PC-3 (cell line): ENCODE measurements at places on chromosomes 7 and 10. TPM values are rescaled to one million over a fixed set of nuclear protein-coding genes. Genes with fewer than 3 reads are reported as not detected.
A peak's percentile ranks its signal among the peaks of the same experiment; 100 is the strongest.

- no peaks in the 10 kb centered on the region for H3K27me3 ChIP-seq
- DNase-seq: peak; percentile 14
- H3K27ac ChIP-seq: no peak overlapping the region
- H3K36me3 ChIP-seq: no peaks in the 10 kb centered on the region
Measured at GRCh38 chr10:21021843-21022594, 124.9 kb upstream of the NEBL start.

GRCh38 chr10:119826771-119827170 is 45.9 kb downstream of the MCMBP start:
- H3K4me3 ChIP-seq: no peak overlapping the region
- no peak for DNase-seq
- H3K27ac ChIP-seq: no peak overlapping the region
- H3K36me3 ChIP-seq: peaks cover 32% of the 10 kb centered on the region

DNA sequence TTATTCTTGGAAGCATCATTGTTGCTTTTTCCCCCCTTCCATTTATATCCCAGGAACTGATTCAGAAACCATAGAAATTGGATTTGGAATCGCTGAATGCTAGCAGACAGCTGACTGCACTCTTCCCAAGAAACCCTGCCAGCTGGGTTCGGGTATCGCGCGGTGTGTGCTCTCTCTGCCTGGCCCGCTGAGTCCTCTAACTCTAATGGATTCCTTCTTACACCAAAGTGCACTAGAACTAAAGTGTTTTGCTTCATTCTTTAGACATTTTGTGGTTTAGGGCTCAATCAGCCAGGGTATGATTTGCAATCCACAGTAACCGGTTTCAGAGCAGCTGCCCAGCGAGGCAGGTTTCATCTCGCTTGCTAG is 92.2 kb downstream of the EGFR start:
- peaks cover 42% of the 10 kb centered on the region for H3K4me1 ChIP-seq
- H3K4me3 ChIP-seq: no peak overlapping the region
- DNase-seq: no peak
- H3K27ac ChIP-seq: no peak overlapping the region
- no peaks in the 10 kb centered on the region for H3K36me3 ChIP-seq

GRCh38 chr10:96416643-96417042 is 57.8 kb upstream of the OPALIN start:
- H3K4me3 ChIP-seq: no peak overlapping the region; the same call in 1 of the 2 replicates
- 0 out of 2 replicates have a peak, but pooled peaks cover 8% of the 10 kb centered on the region for H3K27me3 ChIP-seq
- peak; percentile 66 for DNase-seq
- peaks cover 17% of the 10 kb centered on the region for H3K4me1 ChIP-seq
- H3K36me3 ChIP-seq: no peaks in the 10 kb centered on the region

DNA sequence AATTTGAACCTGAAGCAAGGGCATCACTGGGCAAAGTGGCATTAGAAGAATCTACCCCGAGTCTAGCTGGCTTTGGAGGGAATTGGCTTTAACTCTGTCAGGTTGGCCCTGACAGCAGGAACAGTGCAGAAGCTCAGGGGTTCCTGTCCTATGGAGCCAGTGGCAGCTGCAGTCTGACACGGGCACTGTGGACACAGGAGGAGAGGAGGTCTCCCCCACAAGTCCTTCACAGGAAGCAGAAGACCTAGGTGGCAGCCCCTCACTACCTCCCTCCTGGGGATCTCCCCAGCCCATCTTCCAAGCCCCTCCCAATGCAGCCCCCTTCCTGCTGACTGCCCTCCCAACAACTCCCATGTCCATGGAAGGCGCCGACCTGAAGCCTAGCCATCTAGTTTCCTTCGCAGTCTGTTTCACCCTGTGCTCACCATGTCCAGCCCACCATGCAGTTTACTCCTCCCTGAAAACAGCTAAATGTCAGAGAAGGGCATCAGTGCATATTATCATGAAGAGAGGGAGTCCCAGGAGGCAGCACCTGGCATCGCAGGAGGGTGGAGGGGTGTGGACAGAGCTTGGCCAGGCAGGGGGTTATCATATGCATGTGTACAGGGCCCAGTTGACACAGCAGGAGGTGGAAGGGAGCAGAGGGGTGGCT is 17.9 kb upstream of the GDF10 start:
- no peaks in the 10 kb centered on the region for H3K36me3 ChIP-seq
- H3K4me1 ChIP-seq: no peaks in the 10 kb centered on the region

- no peak overlapping the region for H3K27ac ChIP-seq
- H3K4me3 ChIP-seq: no peak overlapping the region
- no peaks in the 10 kb centered on the region for H3K4me1 ChIP-seq
- H3K36me3 ChIP-seq: no peaks in the 10 kb centered on the region
- no peak for DNase-seq
Measured at GRCh38 chr7:35726654-35727053, 31.7 kb upstream of the HERPUD2 start.

GRCh38 chr7:105126436-105126975 is 112.5 kb downstream of the KMT2E start:
- H3K4me1 ChIP-seq: no peaks in the 10 kb centered on the region
- H3K4me3 ChIP-seq: no peak overlapping the region
- H3K27me3 ChIP-seq: no peaks in the 10 kb centered on the region
- H3K36me3 ChIP-seq: no peaks in the 10 kb centered on the region
- no peak overlapping the region for H3K27ac ChIP-seq

DNA sequence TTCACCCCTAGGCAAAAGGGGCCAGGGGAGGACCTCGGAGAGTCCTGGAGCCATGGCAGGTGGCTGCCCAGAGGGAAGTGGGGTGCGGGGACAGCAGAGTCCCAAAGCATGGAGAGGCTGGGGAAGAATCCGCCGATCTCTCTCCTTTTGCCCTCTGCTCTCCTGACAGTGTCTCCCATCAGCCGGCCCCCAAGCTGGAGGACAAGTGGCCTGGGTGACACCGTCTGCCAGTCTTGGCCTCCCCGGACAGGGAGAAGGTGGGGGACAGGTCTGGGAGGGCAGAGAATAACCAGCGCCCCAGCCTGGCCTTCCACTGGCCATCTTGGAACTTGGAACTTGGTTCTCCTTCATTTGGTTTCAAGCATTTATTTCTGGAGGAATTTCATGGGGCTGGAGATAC is 77.9 kb downstream of the CAMK1D start:
- H3K27ac ChIP-seq: no peak overlapping the region
- no peak overlapping the region for H3K4me3 ChIP-seq
- no peaks in the 10 kb centered on the region for H3K36me3 ChIP-seq
- H3K4me1 ChIP-seq: no peaks in the 10 kb centered on the region

- no peaks in the 10 kb centered on the region for H3K36me3 ChIP-seq
- DNase-seq: no peak
- peaks cover 9% of the 10 kb centered on the region for H3K4me1 ChIP-seq
- peaks cover 49% of the 10 kb centered on the region for H3K27me3 ChIP-seq
- H3K27ac ChIP-seq: no peak overlapping the region
Measured at GRCh38 chr10:72948762-72949161, 5.8 kb downstream of the PLA2G12B start.

GRCh38 chr7:30986738-30987137 is 23.0 kb downstream of the GHRHR start:
- H3K4me3 ChIP-seq: no peak overlapping the region
- H3K4me1 ChIP-seq: peaks cover 7% of the 10 kb centered on the region; the same call in 1 of the 2 replicates
- H3K36me3 ChIP-seq: no peaks in the 10 kb centered on the region
- peaks cover 3% of the 10 kb centered on the region; the same call in 1 of the 2 replicates for H3K27me3 ChIP-seq

- H3K4me1 ChIP-seq: peaks cover 9% of the 10 kb centered on the region
- DNase-seq: peak; percentile 71
- H3K4me3 ChIP-seq: no peak overlapping the region
- no peak overlapping the region for H3K27ac ChIP-seq
- H3K36me3 ChIP-seq: no peaks in the 10 kb centered on the region
Measured at GRCh38 chr10:103491729-103492364, 1.7 kb upstream of the NEURL1 start.

GRCh38 chr7:77330169-77330882 is 85.8 kb downstream of the GSAP start:
- H3K4me1 ChIP-seq: peaks cover 59% of the 10 kb centered on the region
- H3K4me3 ChIP-seq: no peak overlapping the region
- DNase-seq: peak; percentile 80
- H3K27ac ChIP-seq: peak overlapping the region; percentile 64

- H3K36me3 ChIP-seq: no peaks in the 10 kb centered on the region
- DNase-seq: no peak
- H3K27ac ChIP-seq: no peak overlapping the region
- peaks cover 6% of the 10 kb centered on the region; the same call in 1 of the 2 replicates for H3K4me1 ChIP-seq
- H3K27me3 ChIP-seq: no peaks in the 10 kb centered on the region
Measured at GRCh38 chr7:47624689-47625088, 42.8 kb upstream of the TNS3 start.

- DNase-seq: peak; percentile 54
- H3K36me3 ChIP-seq: no peaks in the 10 kb centered on the region
- no peak overlapping the region for H3K4me3 ChIP-seq
- no peak overlapping the region for H3K27ac ChIP-seq
Measured at GRCh38 chr10:113362645-113363091, 190.2 kb upstream of the HABP2 start.

DNA sequence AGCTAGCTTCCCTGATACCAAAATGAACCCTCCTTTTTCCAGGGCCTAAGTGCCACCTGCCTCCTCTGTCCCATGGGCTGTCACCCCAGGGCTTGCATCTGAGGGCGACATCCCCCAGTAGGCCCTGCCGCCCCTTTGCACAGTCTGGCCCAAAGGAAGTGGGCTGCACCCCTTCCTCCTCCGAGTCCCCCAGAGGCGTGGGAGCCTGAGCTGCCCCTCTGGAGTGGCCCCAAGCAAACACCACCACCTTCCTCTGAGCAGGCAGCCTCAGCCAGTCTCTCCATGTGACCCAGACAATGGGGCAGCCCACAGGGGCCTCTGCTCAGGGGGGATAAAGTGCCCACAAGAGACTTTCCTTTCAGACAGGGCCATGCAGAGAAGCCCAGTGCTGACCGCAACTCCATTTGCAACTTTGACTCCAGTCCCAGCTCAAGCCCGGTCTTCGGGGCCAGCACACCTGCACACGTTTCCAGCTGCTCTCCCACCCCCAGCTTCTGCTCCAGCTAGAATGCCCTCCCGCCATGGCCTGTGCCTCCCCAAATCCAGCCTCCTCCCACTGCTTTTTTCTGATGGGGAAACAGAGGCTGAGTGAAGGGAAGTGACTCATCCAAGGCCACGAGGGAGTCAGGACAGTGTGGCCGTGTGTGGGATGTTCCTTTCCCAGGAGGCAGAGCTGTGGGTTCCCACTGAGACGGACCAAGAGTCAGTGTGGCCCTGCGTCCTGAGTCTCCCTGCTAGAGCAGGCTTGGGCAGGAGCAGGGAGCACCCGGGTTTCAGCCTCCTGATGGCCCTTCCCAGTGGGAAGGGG is 111.9 kb downstream of the ZMIZ1 start:
- no peak overlapping the region for H3K27ac ChIP-seq
- DNase-seq: no peak
- no peaks in the 10 kb centered on the region for H3K27me3 ChIP-seq
- H3K4me3 ChIP-seq: no peak overlapping the region
- H3K36me3 ChIP-seq: no peaks in the 10 kb centered on the region; the same call in 1 of the 2 replicates

- peak within 1 kb of the TSS; percentile 43; the same call in 1 of the 2 replicates for H3K4me3 ChIP-seq
- no peaks in the 10 kb centered on the region for H3K36me3 ChIP-seq
- H3K27ac ChIP-seq: no peak within 1 kb of the TSS
- no peak for DNase-seq
- no peaks in the 10 kb centered on the region for H3K27me3 ChIP-seq
Measured at GRCh38 chr10:88952647-88953111, at the start of gene ACTA2. TSS of gene ACTA2 (minus strand) at chr10:88952773. CDS start at chr10:88948930, 3,843 bp downstream.

- H3K4me1 ChIP-seq: no peaks in the 10 kb centered on the region
- no peaks in the 10 kb centered on the region for H3K27me3 ChIP-seq
Measured at GRCh38 chr10:104190695-104191094, 41.5 kb downstream of the CFAP43 start.

DNA sequence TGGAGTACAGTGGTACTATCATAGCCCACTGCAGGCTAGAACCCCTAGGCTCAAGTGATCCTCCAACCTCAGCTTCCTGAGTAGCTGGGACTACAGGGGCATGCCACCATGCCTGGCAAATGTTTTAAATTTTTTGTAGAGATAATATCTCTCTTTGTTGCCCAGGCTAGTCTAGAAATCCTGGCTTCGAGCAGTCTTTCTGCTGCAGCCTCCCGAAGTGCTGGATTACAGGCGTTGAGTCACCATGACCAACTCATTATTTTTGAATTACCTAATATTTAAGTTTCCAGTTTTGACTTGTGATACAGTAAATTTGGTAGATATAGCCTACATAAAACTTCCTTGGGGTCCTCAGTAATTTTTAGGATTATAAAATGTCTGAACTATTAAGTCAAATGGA is 74.1 kb downstream of the RUNDC3B start:
- DNase-seq: peak; percentile 65
- no peaks in the 10 kb centered on the region for H3K36me3 ChIP-seq
- peaks cover 5% of the 10 kb centered on the region; the same call in 1 of the 2 replicates for H3K27me3 ChIP-seq
- peaks cover 6% of the 10 kb centered on the region for H3K4me1 ChIP-seq
- no peak overlapping the region for H3K4me3 ChIP-seq

GRCh38 chr10:112360308-112361270 is 13.3 kb upstream of the ACSL5 start:
- DNase-seq: peak; percentile 73
- H3K27me3 ChIP-seq: no peaks in the 10 kb centered on the region
- peaks cover 25% of the 10 kb centered on the region for H3K4me1 ChIP-seq
- H3K27ac ChIP-seq: peak overlapping the region; percentile 23; the same call in 1 of the 2 replicates
- no peaks in the 10 kb centered on the region for H3K36me3 ChIP-seq
- no peak overlapping the region for H3K4me3 ChIP-seq

DNA sequence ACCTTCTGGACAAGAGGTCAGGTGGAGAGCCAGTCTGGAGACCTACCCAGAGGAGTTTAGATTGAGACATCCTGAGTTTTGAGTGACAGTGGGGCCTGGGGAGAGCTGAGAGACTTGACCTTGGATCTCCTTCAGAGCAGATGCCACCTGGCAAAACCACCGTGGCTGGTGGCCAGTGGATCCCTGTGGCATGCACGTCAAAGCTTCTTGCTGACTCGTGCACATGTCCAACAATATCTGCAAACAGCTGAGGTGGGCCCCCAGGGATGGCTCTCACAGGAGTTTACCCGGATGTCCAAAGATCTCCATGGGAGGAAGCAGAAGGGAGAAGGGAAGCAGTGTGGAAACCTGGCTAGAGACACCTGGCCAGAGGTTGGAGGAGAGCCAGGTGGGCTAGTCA is 230.5 kb downstream of the FANK1 start:
- H3K4me3 ChIP-seq: no peak overlapping the region
- no peak for DNase-seq
- H3K36me3 ChIP-seq: no peaks in the 10 kb centered on the region

GRCh38 chr7:133854739-133855138 is 272.4 kb upstream of the LRGUK start:
- no peaks in the 10 kb centered on the region for H3K36me3 ChIP-seq
- no peak overlapping the region for H3K4me3 ChIP-seq
- no peak overlapping the region for H3K27ac ChIP-seq
- no peaks in the 10 kb centered on the region for H3K27me3 ChIP-seq
- H3K4me1 ChIP-seq: peaks cover 17% of the 10 kb centered on the region

ENTPD1 gene
- total RNA-seq: not detected in 2 replicates

HOXA11 gene
- total RNA-seq: 26.6 and 31.4 TPM in 2 replicates

C7orf33 gene
- total RNA-seq: not detected in 2 replicates

NUDT13 gene
- 1.1 and 1.8 TPM in 2 replicates for total RNA-seq

SNX10 gene
- 6.2 and 7.9 TPM in 2 replicates for total RNA-seq

TMEM196 gene
- not detected in 2 replicates for total RNA-seq

UNCX gene
- not detected in 2 replicates for total RNA-seq

SPDYE2B gene
- not detected in 2 replicates for total RNA-seq

CALHM1 gene
- not detected in 2 replicates for total RNA-seq

UNC5B gene
- total RNA-seq: 0.26 and 0.46 TPM in 2 replicates

TACR2 gene
- total RNA-seq: 0.40 TPM in 1 of 2 replicates, not detected in the other

HTR5A gene
- not detected in 2 replicates for total RNA-seq

NEUROD6 gene
- not detected in 2 replicates for total RNA-seq

ZNF783 gene
- 6.9 and 7.0 TPM in 2 replicates for total RNA-seq
